AG04450 (cell line): ENCODE measurements at places on chromosomes 1 and 21.

DNA sequence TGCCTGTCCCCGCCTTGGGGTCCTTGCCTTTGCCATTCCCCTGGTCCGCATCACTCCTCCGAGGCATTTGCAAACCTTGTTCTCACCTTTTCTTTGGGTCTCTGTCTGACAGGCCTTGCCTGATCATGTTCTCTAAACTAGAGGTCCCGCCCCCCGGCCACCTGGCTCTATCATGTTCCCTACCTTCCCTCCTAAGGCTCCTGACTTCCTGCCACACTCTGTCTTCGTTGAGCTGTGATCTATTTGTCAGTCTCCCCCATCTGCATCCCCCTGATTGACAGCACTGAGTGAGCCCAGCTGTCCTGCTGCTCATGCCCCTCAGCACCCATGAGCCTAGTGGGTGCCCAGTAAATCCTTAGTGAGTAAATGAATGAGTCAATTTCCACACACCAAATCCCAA lies 22.8 kb downstream of the ERG start:
- DNase-seq: no peak

DNA sequence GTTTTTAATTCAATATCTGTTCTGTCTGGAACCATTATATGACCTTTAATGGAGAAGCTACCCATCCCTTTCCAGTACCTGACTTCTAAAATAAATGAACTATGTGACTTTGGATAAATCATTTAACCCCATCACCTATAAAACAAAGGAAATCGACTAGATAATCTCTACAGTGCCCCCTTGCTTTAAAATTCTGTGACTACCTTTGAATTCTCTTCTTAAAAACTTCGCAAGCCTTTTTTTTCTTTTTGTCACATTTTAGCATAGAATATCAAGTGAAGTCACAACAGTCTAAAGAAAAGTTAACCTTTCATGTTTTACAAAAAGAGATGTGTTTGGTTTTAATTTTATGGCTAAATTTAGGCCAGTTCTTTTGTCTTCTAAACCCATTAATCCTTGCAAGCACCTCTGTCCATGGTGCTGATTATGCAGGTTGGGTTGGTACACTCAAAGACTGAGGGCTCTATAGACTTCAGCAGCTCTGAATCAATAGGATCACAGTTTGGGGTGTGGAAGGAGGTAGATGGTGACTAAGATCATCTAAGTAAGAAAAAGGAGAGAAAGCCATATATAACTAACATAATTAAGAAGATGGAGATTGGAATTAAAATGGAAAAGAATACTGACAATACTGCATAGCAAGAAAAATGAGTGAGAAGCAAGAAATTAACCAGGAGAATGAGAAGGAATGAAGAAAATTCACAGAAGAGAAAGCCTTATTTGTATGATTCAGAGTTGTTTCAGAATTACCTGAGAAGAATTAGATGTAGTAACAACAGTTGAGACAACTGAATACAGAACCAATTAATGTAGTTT lies 59.2 kb downstream of the TBX15 start:
- no peak for DNase-seq

DNA sequence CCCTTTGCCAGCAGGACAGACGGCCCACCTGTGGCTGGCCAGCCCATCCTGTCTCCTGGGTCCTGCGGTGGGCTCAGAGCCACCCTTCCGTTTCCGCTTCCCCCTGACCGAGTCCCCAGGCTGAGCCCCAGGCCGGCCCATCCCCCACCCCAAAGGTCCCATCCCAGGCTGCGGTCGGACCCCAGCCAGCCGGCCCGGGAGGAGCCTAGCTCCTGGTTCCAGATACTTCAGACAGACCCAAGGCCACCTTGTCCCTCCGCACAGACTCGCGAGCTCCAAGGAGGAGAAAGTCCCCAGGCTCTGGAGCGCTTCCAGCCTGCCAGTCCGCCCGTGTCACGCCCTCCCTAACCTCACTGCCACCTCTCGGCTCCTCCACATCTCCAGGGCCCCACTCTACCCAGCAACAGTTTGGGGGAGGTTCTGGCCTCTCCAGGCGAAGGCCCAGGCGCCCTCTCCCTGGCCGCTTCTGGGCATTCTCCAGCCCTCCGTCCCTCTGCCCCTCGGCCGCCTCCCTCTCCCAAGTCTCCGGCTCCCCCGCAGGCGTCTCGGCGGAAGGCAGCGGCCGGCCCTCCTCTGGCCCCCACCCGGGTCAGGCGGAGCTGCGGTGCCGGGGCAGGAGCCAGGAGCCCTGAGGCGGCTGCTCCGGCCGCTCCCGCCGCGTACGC lies 835 bp downstream of the LRRN2 start:
- DNase-seq: no peak

DNA sequence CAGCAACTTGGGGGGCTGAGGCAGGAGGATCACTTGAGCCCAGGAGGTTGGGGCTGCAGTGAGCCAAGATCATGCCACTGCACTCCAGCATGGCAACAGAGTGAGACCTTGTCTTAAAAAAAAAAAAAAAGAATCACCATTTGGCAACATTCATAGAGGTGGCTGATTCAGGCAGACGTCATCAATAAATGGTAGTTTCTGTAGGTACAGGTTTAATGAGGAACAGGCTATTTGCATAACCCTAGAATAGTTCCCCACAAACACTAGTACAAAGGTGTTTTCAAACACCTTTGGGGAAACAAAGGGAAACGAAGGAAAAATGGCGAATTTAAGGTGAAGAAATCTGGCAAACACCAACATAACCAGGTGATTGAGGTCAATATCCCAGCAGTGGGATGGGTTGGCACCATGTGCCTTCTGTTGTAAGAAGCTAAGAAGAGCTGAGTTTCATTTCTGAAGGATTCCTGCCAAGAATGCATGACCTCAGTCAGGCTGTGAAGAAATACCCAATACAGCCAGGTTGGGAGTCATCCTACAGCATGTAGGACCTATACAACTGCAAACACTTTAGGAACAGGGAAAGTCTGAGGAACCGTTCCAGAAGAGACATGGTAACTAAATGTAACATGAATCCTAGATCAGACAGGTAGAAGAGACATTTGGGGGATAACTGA lies 5.6 kb downstream of the LPAR3 start:
- peak; percentile 37 for DNase-seq

GRCh38 chr21:45049714-45050344 lies 24.6 kb upstream of the ADARB1 start:
- no peak for DNase-seq

DNA sequence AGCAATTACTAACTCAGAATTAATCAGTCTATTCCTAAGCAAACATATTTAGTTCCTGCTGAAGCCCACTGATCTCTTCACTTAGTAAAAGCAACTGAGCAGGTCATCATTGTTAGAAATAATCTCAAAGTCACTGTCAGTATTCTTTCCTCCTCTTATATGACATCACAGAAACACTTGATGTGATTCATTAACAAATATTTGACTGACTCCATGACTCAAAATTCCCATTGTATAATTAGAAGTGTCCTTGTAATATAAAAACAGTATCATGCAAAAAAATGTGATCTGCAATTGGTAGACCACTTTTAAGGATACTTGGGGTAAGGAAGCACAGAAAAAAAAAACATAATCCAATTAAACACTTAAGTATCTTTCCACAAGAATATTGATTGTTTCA lies 194.4 kb downstream of the DPYD start:
- no peak for DNase-seq

GRCh38 chr1:56390232-56390867 lies 189.0 kb downstream of the PLPP3 start:
- DNase-seq: peak; percentile 37

DNA sequence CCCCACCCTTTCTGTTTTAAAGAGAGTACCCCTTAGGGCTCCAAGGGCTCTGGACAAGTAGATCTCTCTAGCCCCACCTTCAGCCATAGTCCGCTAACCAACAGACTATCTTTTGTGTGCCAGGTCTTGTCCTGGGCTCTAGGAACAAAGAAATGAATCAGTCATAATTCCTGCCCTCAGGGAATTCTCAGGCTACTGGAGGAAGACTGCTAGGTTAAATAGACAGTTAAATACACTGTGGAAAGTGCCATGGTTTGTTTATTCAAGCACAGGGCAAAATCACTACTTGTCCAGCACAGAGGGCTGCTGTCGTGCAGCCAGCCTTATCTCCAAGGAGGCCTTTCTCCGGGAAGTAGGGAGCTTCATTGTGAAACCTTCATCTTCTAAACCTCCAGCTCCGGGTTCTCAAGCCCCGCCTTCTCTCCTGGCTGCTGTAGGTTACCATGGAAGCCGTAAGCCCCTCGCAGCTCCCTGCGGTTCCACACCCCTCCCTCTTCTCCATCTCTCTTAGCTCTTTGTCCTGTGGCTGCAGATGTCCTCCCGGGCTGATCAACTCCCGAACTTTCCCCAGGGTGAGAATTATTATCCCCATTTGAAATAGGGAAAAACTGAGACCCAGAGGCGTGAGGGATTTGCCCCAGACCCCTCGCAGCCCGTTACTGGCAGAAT lies 29.8 kb downstream of the SHISAL2A start:
- no peak for DNase-seq

GRCh38 chr21:35217504-35218060 lies 168.5 kb upstream of the RUNX1 start:
- no peak for DNase-seq

- no peak for DNase-seq
These were observed 64.7 kb upstream of the HIVEP3 start for GRCh38 chr1:41983451-41983850.
